ENCODE measurements at places on chromosomes 3 and 15. TPM values are rescaled to one million over a fixed set of nuclear protein-coding genes. Genes with fewer than 3 reads are reported as not detected.

The GOLGA8S gene
- not detected for total RNA-seq

DNA sequence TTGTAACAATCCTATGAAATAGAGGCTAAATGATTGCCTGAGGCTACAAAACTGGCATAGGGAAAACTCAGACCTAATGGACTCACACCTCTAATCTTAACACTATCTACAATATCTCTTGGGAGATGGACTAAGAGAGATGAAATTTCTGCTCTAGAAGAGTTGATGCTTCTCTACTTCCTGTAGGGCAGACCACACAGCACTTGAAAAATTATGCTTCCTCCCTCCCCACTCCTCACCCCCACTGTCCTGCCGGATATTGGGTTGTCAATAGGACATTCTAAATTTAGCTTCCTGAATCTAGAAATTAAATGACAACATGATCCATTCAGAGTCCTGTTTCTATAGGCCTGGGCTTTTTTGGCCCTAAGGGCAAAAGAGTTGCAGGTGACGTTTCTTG lies 295.6 kb downstream of the GAP43 start:
- H3K36me3 ChIP-seq = no peaks in the 10 kb centered on the region
- no peak overlapping the region for H3K27ac ChIP-seq
- H3K4me1 ChIP-seq = no peaks in the 10 kb centered on the region
- no peak for DNase-seq
- no peaks in the 10 kb centered on the region for H3K27me3 ChIP-seq

- peak within 1 kb of the TSS; percentile 88 for H3K4me3 ChIP-seq
- H3K27me3 ChIP-seq = no peaks in the 10 kb centered on the region
- no peaks in the 10 kb centered on the region for H3K36me3 ChIP-seq
- H3K4me1 ChIP-seq = peaks cover 27% of the 10 kb centered on the region
Measured at GRCh38 chr3:11643605-11644087, at the start of gene VGLL4. Gene VGLL4 (minus strand): TSS chr3:11643915. CDS start chr3:11643518, 397 bp downstream.

The POTEB gene
- total RNA-seq = not detected

The PPP2R3A gene
- total RNA-seq = 0.18 TPM

DNA sequence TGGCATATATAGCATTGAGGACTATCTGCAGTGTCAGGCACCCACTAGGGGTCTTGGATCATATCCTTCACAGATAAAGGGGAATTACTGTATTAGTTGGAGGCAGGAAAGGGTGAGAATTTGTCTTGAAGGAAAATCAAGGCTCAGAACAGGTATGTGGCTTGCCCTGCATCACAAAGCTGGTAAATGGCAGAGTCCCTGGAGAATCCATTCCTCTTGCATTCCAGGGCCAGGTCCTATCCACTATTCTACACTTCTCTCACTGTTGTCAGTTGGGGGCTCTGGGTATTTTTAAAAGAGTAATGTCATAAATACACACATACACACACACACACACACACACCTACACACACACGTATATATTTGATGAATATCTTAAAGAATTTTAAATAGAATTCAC lies 19.8 kb upstream of the FGF12 start:
- H3K36me3 ChIP-seq = no peaks in the 10 kb centered on the region
- no peak for DNase-seq
- no peaks in the 10 kb centered on the region for H3K4me1 ChIP-seq
- H3K27me3 ChIP-seq = no peaks in the 10 kb centered on the region
- no peak overlapping the region for H3K27ac ChIP-seq

GRCh38 chr3:36600404-36600803 lies 163.9 kb downstream of the DCLK3 start:
- no peaks in the 10 kb centered on the region for H3K4me1 ChIP-seq
- H3K36me3 ChIP-seq = no peaks in the 10 kb centered on the region
- no peak overlapping the region for H3K27ac ChIP-seq
- DNase-seq = no peak
- H3K27me3 ChIP-seq = no peaks in the 10 kb centered on the region
- H3K4me3 ChIP-seq = no peak overlapping the region

The NEK10 gene
- total RNA-seq = 14.2 TPM

The CELSR3 gene
- total RNA-seq = 3.2 TPM

- no peak overlapping the region for H3K4me3 ChIP-seq
- no peak for DNase-seq
- no peaks in the 10 kb centered on the region for H3K4me1 ChIP-seq
- H3K36me3 ChIP-seq = no peaks in the 10 kb centered on the region
- no peak overlapping the region for H3K27ac ChIP-seq
Measured at GRCh38 chr3:55329849-55330248, 157.3 kb downstream of the WNT5A start.

DNA sequence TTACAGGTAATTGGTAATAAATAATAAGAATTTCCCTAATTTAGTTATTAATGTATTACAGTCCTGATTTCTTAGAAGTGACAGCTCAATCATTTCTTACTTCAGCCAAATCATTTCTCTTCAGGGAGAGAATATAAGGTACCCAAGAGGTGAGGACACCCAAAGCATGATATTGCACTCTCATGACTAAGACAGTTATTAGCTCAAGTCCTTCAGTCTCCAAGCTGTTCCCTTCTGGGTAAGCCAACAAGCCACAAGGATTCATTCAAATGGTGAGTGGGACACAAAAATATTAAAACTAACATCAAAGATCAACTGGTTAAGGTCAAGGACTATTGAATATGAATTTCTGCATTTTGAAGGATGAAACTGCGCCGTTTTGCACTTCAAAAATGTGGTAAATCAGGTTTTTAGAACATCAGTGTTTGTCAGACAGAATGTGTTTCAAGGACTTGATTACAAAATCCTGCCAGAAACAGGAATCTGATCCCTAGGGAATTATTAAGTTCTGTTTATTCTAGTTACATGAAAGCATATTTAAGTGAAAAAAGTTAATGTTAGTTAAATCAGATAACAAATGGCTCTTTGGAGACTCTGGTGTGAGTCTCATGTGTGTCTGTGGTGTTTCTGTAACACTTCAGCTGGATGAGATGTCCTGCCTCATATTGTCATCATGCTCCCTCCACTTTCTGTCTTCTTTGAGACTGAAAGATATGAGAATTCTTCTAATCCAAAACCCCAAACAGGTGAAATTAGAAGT lies 101.7 kb upstream of the COL8A1 start:
- H3K27me3 ChIP-seq = no peaks in the 10 kb centered on the region
- H3K4me1 ChIP-seq = no peaks in the 10 kb centered on the region
- no peak for DNase-seq

GRCh38 chr3:99789011-99789721 lies 28.5 kb upstream of the CMSS1 start:
- no peaks in the 10 kb centered on the region for H3K36me3 ChIP-seq
- H3K4me3 ChIP-seq = no peak overlapping the region
- no peak overlapping the region for H3K27ac ChIP-seq

The AGTR1 gene
- total RNA-seq = 0.64 TPM

GRCh38 chr15:52014616-52015015 lies 4.4 kb upstream of the MAPK6 start:
- H3K4me3 ChIP-seq = no peak overlapping the region
- H3K36me3 ChIP-seq = no peaks in the 10 kb centered on the region
- no peak overlapping the region for H3K27ac ChIP-seq
- peaks cover 48% of the 10 kb centered on the region for H3K4me1 ChIP-seq

GRCh38 chr3:127121885-127122284 lies 71.0 kb upstream of the PRR23E start:
- no peaks in the 10 kb centered on the region for H3K4me1 ChIP-seq
- no peaks in the 10 kb centered on the region for H3K36me3 ChIP-seq
- peaks cover 6% of the 10 kb centered on the region for H3K27me3 ChIP-seq
- no peak overlapping the region for H3K27ac ChIP-seq

The CCR9 gene
- total RNA-seq = not detected

- DNase-seq = no peak
- no peak overlapping the region for H3K27ac ChIP-seq
- no peaks in the 10 kb centered on the region for H3K4me1 ChIP-seq
- peaks cover 2% of the 10 kb centered on the region for H3K36me3 ChIP-seq
- H3K4me3 ChIP-seq = no peak overlapping the region
Measured at GRCh38 chr3:131004603-131005002, 22.0 kb downstream of the ASTE1 start.

- peaks cover 8% of the 10 kb centered on the region for H3K27me3 ChIP-seq
- no peaks in the 10 kb centered on the region for H3K36me3 ChIP-seq
- no peak overlapping the region for H3K27ac ChIP-seq
- DNase-seq = no peak
Measured at GRCh38 chr15:77537006-77537405, 95.7 kb downstream of the LINGO1 start.

DNA sequence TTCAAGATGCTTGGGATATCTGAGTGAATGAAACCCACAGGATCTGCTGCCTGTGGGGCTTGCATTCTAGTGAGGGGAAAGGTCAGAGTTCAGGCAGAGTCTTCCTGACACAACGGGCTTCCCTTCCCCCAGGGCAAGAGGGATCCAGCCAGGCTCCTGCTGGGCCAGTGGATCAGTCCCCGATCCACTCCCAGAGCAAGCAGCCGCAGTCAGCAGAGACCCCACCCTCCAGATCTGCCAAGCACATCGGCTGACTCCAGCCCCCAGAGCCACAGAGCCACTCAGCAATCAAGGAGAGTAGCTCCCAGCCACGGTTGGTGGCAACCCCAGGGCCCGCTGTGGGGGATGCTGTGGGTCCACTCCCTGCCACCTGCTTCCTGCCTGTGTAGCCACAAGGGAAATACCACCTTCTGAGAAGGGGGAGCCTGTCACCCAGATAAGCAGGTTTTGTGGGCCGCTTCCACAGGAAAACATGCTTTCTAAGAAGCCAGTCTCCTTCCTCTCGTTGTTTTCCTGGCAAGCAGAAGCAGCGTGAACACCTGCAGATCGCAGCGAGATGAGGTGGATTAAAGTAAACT lies 44.9 kb downstream of the CPN2 start:
- no peaks in the 10 kb centered on the region for H3K36me3 ChIP-seq
- peaks cover 62% of the 10 kb centered on the region for H3K27me3 ChIP-seq

The GMNC gene
- total RNA-seq = not detected

- no peak overlapping the region for H3K4me3 ChIP-seq
- H3K27ac ChIP-seq = no peak overlapping the region
- peaks cover 53% of the 10 kb centered on the region for H3K4me1 ChIP-seq
- DNase-seq = peak; percentile 22
Measured at GRCh38 chr15:84878504-84878903, 6.0 kb upstream of the SLC28A1 start.

DNA sequence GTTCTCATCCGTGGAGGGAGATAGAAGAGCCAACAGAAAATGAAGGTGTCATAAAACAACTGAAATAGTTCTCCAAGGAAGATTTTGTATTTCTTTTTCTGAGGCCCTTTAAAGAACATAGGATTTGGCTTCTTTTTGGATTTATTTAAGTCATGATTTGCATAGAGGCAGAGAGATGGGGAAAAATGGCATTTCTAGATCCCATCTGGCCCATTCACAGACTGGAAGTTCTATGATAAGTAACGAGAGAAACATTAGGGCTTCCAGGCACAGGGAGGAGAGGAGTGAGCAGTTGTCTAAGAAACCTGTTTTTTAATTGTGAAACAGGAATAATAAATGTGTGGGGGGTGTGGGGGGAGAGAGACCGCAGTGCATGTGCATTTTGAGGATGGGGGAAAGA lies 285.8 kb upstream of the LMCD1 start:
- H3K4me1 ChIP-seq = no peaks in the 10 kb centered on the region
- H3K27ac ChIP-seq = no peak overlapping the region
- no peaks in the 10 kb centered on the region for H3K27me3 ChIP-seq
- no peaks in the 10 kb centered on the region for H3K36me3 ChIP-seq
- DNase-seq = no peak

DNA sequence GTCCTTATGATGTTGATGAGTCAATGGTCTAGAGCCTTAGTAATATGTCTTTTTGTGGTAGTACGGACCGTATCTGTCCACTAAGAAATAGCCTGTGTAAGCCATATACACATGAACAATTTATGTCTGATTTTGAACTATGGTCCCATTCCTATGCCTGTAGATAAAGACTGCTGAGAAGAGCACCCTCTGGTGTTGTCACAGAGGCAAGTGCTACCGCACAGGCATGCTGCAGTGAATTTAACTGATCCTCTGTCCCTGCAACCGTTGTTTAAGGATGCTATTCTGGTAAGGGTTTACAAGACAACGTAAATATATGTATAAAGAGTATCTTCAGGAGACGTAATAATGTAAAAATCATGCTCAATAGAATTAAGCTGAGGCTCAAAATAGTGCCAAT lies 170.7 kb downstream of the UBE3A start:
- no peak overlapping the region for H3K4me3 ChIP-seq
- no peaks in the 10 kb centered on the region for H3K4me1 ChIP-seq
- peak; percentile 5 for DNase-seq
- H3K36me3 ChIP-seq = no peaks in the 10 kb centered on the region

DNA sequence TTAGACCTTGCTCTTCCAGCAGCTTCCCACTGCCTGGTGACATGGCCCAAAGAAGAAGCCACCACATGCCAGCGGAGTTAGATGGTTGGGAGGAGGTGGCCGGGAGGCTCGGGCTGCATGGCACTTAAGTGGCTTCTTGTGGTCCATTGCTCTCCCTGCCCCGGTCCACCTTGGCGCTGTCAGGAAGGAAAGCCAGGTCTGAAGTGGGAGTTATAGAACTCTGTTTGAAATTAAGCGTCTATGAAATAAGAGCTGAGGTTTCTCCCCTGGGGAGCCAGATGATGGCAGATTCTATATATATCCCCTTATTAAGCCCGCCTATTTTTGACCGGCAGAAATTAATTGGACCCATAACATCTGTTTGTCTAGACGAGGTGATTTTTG lies 61.2 kb downstream of the ITGA11 start:
- H3K27me3 ChIP-seq = peaks cover 16% of the 10 kb centered on the region
- no peak overlapping the region for H3K4me3 ChIP-seq
- no peak for DNase-seq
- no peaks in the 10 kb centered on the region for H3K36me3 ChIP-seq
